Osteocyte (in vitro differentiated cells): ENCODE measurements at places on chromosomes 5 and 9. TPM values are rescaled to one million over a fixed set of nuclear protein-coding genes. Genes with fewer than 3 reads are reported as not detected.

The TAF11L2 gene
- total RNA-seq, result not detected in 2 replicates

DNA sequence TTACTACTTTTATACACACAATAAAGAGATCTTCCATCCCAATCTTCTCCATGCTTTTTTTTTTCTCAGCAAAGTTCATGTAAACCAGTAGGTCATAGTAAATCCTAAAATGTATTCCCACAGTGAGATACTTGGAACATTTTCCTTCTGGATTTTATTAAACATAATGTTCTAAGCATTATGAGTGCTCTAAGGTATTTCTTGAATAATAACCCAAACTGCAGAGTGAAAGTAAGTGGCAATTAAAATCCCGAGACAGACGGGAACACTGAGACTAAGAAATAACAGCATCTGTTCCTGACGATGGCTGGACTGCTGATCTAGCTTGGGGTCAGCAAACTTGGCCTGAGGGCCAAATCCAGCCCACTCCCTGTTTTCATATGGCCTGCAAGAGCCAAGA lies 359.8 kb downstream of the ARL15 start:
- no peaks in the 10 kb centered on the region for H3K27me3 ChIP-seq
- no peaks in the 10 kb centered on the region for H3K4me1 ChIP-seq
- no peak overlapping the region for H3K27ac ChIP-seq

The ACSL6 gene
- not detected in 2 replicates for total RNA-seq

DNA sequence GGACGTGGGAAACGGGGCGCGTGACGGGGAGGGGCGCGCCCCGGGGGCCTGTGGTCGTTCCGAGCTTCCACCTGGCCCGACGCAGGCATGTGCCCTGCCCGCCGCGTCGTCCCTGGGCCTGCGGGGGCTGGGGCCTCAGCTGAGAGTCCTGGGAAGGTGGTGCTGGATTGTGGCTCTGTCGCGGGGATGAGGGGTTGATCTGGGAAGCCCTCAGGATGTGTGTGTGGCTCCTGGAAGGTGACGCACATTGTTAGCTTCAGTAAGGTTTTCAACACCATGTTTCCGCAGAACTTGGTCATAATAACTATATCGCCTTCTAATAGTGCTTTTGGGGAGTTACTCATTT lies 589.1 kb downstream of the MTRR start:
- H3K27ac ChIP-seq, result no peak overlapping the region
- no peak for DNase-seq
- no peaks in the 10 kb centered on the region for H3K36me3 ChIP-seq
- no peak overlapping the region for H3K4me3 ChIP-seq
- H3K27me3 ChIP-seq, result no peaks in the 10 kb centered on the region
- H3K4me1 ChIP-seq, result no peaks in the 10 kb centered on the region

GRCh38 chr5:74073257-74073656 lies 447.3 kb downstream of the ARHGEF28 start:
- no peaks in the 10 kb centered on the region for H3K27me3 ChIP-seq
- H3K4me1 ChIP-seq, result peaks cover 41% of the 10 kb centered on the region
- H3K4me3 ChIP-seq, result no peak overlapping the region
- no peak for DNase-seq
- no peak overlapping the region for H3K27ac ChIP-seq

- H3K4me3 ChIP-seq, result peak overlapping the region; percentile 79
- DNase-seq, result no peak
- peak overlapping the region; percentile 90 for H3K27ac ChIP-seq
- peaks cover 31% of the 10 kb centered on the region for H3K4me1 ChIP-seq
- no peaks in the 10 kb centered on the region for H3K27me3 ChIP-seq
These were observed 756 bp downstream of the VAV2 start for GRCh38 chr9:133991214-133991921.

- H3K36me3 ChIP-seq, result no peaks in the 10 kb centered on the region
- H3K27me3 ChIP-seq, result no peaks in the 10 kb centered on the region
- H3K27ac ChIP-seq, result no peak overlapping the region
- no peaks in the 10 kb centered on the region for H3K4me1 ChIP-seq
These were observed 323.9 kb upstream of the RORB start for GRCh38 chr9:74173284-74173683.

- H3K4me1 ChIP-seq, result peaks cover 2% of the 10 kb centered on the region
- H3K27me3 ChIP-seq, result no peaks in the 10 kb centered on the region
- no peak overlapping the region for H3K27ac ChIP-seq
- no peak for DNase-seq
- no peaks in the 10 kb centered on the region for H3K36me3 ChIP-seq
These were observed 223.1 kb downstream of the GNA14 start for GRCh38 chr9:77424993-77425392.

DNA sequence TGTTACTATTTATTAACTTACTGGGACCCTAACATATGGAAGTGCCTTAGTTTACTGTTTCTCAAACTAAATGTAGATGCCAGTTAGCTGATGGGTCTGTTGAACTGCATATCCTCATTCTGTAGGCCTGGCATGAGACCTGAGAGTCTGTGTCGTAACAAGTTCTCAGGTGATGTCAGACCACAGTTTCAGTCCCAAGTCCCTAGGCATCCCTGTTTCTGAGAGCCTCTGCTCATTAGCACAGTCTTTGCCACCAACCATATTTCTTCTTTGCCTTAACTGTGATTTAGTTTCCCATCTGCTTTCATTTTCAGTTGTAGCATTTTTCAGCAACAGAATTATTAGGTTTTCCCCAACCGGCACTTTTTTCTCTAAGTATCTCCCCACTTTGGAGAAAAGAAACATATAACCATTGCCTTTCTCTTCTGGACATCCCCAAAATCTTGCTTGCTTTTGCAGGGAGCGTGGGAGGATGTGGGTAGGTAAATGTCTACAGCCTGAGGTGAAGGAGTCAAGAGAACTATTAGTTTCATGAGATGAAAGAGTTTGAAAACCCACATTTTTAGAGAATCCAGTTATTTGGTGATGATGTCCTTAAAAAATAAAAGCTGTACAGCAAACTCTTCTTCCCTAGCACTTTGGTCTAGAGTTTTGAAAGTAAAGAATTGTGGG lies 74.6 kb downstream of the NUDT12 start:
- H3K36me3 ChIP-seq, result no peaks in the 10 kb centered on the region
- H3K4me3 ChIP-seq, result no peak overlapping the region
- H3K27ac ChIP-seq, result no peak overlapping the region
- peaks cover 2% of the 10 kb centered on the region for H3K27me3 ChIP-seq
